ENCODE measurements at places on chromosomes 1 and 21.
A peak's percentile ranks its signal among the peaks of the same experiment; 100 is the strongest.

GRCh38 chr1:207186503-207186902, 82.5 kb downstream of the C4BPA start:
- peak; percentile 22 for DNase-seq

DNA sequence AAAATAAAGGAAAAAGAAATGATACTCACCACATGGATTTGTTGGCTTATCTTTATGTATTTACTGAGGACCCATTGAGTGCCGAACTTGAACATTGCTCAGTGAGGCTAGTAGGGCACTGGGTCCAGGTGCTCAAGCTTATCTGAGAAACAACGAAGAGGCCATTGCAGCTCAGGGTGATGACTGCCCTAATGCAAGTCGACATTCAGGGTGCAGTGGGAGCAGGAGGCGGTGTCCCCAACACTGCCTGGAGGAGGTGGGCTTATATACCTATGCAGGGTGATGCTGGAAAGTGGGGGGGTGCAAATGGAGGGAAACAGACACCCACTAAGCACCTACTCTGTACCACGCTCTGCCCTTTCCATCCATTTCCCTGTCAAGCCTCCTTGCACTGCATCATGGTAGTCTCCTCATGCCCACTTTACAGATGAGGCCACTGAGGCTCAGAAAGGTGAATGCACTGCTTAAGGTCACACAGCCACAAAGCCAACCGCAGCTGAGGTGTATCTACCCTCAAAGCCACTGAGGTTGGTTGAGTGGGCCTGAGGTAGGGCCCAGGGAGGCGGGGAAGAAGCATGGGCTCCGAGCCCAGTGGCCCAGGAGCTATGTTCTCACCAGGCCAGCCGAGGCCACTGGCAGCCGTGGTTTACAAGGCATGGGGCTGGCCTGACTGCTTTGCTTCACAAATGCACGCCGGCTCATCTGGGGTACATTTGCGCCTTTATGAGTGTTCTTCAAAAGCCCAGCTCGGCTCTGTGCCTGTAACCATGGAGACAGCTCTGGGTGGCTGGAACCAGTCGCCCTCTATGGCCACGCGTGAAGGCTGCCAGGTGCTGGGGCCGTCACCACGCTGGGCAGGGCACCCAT, 103.8 kb downstream of the EPHB2 start:
- DNase-seq: peak; percentile 55

- DNase-seq: no peak
Observed at GRCh38 chr21:37564924-37565529, 198.5 kb downstream of the DYRK1A start.

- no peak for DNase-seq
Observed at GRCh38 chr1:10561497-10561896, 86.7 kb downstream of the PEX14 start.

DNA sequence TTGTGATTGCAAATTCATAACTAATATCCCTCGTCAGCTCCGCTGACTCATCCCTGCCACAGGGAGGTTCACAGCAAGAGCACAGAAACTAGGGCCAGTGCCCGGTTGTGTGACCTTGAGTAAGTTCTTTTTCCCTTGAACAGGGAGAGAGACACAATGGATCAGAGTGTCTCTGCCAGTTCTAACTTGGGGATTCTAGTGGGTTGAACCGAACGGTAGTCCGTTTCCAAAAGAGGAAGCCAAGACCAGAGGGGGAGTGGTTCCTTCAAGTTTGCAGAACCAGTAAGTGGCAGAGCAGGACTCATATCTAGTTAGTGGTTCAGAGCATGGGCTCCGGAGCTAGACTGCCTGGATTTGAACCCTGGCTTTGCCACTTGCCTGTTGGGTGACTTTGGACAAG, 4.9 kb upstream of the SHISA4 start:
- no peak for DNase-seq

- no peak for DNase-seq
Observed at GRCh38 chr1:179241530-179242097, 12.1 kb upstream of the ABL2 start.

- peak; percentile 96 for DNase-seq
Observed at GRCh38 chr1:164591858-164592257, 32.9 kb downstream of the PBX1 start.

DNA sequence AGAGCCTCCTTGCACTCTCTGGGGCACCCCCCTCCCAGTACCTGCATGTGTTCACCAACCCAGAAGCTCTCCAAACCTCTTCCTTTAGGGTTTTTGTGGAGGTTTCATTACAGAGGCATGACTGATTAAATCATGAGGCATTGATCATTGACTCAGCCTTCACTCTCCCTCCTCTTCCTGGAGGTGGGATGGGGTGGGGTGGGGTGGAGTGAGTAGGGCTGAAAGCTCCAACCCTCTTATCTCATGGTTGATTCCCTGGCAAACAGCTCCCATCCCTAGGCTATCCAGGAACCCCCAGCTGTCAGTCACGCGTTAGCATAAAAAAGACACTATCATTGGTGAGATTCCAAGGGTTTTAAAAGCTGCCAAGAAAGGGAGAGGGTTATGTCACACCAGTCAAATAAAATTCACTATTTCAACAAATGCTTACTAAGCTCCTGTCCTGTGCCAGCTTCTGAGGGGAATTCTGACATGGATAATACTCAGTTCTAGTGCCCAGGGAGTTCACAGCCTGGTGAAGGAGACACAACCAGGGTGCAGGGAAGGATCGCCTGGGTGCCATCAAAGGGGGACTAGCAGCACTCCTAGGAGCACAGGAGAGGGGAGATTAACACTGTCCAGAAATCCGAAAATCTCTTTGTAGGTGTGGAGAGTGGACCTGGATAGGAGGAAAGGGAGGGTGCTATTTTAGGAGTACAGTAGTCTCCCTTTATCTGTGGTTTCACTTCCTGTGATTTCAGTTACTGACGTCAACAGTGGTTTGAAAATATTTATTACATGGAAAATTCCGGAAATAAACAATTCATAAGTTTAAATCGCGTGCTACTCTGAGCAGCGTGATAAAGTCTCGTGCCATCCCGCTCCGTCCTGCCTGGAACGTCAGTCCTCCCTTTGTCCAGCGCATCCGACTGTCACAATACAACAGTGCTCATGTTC, 6.8 kb upstream of the IL24 start:
- peak; percentile 57 for DNase-seq

- DNase-seq: no peak
Observed at GRCh38 chr1:208111646-208112190, 132.5 kb downstream of the PLXNA2 start.

DNA sequence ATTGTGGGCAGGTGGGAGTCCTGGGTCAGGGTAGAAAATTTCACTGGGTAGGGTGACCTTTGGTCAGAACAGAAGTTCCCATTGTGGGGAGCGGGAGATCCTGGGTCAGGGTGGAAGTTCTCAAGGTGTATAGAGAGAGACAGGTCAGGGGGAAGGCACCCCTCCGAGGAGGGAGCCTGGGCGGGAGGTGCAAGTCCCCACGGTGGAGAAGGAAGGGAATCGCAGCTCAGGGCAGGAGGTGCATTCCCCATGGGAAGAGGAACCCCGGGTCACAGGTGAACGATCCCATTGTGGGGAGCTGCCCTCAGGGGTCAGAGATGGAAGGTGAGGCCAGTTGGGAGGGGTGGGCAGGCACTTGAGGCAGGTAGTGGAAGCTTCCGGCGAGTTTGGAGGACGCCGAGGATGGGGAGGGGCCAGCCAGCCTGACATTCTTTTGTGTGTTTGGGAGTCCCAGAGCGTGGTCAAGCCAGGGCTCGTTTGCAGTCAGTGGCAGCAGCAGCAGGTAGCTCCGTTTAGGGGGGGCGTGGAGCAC, 637 bp downstream of the LYPLA2 start:
- no peak for DNase-seq

- peak; percentile 22 for DNase-seq
Observed at GRCh38 chr1:14880456-14881316, 272.9 kb upstream of the TMEM51 start.

- no peak for DNase-seq
Observed at GRCh38 chr1:3029991-3030662, 8.9 kb downstream of the ACTRT2 start.

GRCh38 chr1:8047686-8048445, 21.8 kb upstream of the ERRFI1 start:
- DNase-seq: peak; percentile 94

DNA sequence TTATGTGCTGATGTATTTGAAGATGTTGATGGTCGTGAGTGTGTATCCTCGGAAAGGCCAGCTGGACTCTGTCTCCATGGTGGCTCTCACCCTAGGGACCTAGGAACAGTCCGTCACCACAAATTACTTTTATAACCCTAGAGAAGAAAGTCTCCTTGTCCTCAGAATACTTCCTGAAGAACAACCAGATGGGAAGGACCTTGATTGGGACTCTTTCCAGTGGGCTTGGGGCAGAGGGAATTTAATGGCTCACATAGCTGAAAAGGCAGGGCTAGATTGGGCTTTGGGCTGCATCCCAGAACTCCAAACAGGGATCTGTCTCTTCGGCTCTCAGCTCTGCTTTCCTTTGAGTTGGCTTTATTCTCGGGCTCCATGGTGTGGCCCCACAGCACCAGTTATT, 90.8 kb downstream of the TBX19 start:
- DNase-seq: no peak

GRCh38 chr21:42397746-42398394, 2.0 kb upstream of the TMPRSS3 start:
- DNase-seq: no peak

DNA sequence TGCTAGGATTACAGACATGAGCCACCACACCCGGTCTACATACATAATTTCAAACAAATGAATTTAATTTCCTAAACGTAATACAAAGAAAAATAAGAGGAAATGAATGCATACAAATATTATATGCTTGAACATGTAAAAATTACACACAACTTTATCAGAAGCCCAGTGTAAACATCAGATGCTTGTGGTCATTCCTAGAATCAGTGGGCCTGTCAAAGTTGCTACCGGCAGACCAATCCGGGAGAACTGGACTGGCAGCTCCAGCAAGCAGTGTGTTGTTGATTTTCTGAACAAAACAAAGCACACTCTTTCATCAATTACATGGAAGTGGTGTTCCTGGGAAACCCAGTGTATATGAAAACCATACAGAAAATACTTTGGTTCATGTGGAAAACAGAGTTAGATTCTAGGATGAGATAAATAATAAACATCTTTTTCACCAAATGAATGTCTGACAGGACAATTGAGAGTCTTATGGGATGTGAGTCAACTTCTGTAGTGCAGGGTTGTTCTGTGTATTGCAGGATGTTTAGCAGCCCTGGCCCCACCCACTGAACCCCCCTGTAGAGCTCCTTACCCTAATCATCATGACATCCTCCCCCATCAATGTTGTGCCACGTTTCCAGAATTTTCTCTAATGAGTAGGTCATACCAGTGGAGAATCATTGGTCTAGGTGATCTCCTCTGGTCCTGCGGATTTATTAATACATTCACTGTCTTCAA, 33.8 kb downstream of the MFSD2A start:
- DNase-seq: no peak

DNA sequence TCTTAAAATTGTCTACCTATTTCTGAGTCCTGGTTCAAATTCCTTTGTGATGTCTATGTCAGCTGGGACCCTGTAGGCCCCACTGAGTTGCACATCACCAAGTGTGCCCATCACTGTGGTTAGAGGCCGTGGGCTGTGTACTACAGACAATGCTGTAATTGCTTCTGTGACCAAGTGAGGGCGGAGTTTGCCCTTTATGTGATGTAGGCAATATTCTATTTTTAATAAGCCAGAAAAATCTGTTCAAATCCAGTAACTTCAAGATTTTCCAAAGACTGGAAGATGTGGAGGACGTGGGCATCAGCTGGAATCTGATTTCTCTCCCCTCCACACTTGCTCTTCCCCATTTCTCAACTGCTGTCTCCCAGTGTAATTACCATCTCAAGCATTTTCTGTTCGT, 215.4 kb downstream of the PBX1 start:
- DNase-seq: no peak

DNA sequence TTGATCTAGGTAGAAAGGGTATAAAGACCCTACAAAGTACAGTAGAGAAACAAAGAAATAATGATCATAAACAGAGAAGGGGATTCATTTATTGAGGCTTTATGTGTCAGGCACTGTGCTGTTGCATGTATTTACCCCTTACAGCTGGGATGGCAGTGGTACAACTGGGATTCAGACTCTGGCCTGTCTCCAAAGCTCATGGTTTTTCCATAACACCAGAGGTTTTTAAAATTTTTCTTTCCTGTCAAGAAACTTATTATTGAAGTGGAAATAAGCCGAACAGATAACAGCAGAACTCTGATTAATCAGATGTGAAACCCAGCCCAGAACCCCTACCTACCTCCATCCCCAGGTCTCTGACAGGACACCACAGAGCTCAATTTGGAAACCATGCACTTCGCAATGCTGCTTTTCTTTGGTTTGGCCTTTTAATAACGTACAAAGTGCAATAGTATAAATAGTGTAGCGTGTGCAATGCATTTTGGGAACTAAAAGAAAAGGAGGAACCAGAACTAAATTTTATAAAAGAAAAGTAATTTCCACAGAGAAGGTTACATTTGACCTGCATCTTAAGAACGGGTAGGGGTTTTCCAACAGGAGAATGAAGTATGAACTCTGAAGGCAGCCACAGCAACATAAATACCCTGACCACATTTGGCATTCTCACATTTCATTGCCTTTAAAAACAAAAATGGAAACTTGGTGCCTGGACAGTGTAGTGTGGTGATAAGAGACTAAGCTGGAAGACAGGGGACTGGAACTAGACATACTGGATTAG, 92.0 kb upstream of the S1PR1 start:
- no peak for DNase-seq

DNA sequence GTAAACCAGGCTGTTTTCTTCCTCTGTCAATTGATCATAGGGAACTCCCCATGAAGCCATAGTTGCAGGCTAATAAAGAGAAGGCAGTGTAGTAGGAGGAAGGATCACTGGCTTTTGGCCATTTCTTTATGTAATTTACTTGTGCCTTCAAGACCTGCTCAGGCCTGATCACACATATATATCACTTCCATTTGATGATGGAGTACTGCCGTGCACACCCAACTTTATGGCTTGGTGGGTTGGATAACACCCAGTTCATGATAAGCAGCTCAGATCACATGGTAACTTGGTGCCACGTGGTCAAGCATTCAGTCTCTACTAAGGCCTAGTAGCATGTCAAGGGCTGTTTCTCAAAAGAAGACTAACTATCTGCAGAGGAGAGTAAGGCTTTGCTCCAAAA, 4.1 kb downstream of the MROH9 start:
- no peak for DNase-seq

DNA sequence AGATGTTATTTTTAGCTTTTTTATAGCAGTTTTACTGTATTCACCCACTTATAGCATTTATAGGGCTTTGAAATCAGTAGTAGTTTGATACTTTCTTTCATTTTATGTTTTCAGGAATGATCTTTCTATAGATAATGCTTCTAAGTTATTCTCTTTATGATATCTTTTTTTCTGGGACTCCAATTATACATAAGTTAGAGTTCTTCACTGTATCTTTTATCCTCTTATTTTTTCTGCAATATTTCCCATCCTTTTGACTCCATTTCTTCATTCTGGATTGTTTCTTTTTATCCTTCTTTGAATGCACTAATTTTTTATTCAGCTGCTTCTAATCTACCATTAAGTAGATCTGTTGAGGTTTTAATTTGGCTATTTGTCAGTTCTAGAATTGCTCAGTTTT, 73.1 kb downstream of the FMN2 start:
- DNase-seq: no peak

GRCh38 chr1:32540605-32541004, 1.4 kb downstream of the ZBTB8A start:
- DNase-seq: no peak

- no peak for DNase-seq
Observed at GRCh38 chr1:23567629-23567995, 8.3 kb upstream of the ID3 start.

- DNase-seq: no peak
Observed at GRCh38 chr1:179788259-179788658, 45.2 kb downstream of the FAM163A start.
